HT-29 (cell line): ENCODE measurements at places on chromosomes 11 and 22. TPM values are rescaled to one million over a fixed set of nuclear protein-coding genes. Genes with fewer than 3 reads are reported as not detected.

UBQLNL gene
- total RNA-seq = not detected in 2 replicates

OR51B2 gene
- not detected in 2 replicates for total RNA-seq

TPH1 gene
- 0.03 and 0.10 TPM in 2 replicates for total RNA-seq

MEI1 gene
- total RNA-seq = not detected in 2 replicates

RAB39A gene
- total RNA-seq = not detected in 2 replicates
